ENCODE measurements at places on chromosomes 3 and 15.

- DNase-seq = no peak
Measured at GRCh38 chr15:64763874-64764273, 11.5 kb downstream of the RBPMS2 start.

GRCh38 chr3:100697723-100698285 is 11.5 kb upstream of the TFG start:
- DNase-seq = no peak

- no peak for DNase-seq
Measured at GRCh38 chr15:99149366-99149765, 44.5 kb downstream of the SYNM start.

- no peak for DNase-seq
Measured at GRCh38 chr3:138172625-138173024, 2.1 kb downstream of the DBR1 start.

DNA sequence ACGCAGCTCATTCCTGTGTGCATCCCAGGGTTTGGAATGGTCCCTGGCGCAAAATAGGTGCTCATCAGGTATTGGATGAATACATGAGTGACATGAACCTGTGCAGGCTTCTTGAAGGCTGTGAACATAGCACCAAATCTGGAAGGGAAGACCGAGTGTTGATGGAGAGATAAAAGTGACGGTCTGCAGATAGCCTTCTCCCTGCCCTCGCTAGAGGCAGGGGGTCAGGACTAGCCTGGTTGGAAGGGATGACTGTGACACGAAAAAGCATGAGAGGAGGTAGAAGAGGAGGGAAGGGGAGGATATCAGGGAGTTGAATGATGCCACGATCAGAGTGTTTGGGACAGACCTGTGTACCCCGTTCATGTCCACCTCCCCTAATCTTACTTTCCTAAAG is 267.1 kb downstream of the XXYLT1 start:
- DNase-seq = no peak

GRCh38 chr15:50146632-50147031 is 27.6 kb upstream of the ATP8B4 start:
- DNase-seq = no peak

- no peak for DNase-seq
Measured at GRCh38 chr15:49688135-49688790, 67.4 kb downstream of the DTWD1 start.

DNA sequence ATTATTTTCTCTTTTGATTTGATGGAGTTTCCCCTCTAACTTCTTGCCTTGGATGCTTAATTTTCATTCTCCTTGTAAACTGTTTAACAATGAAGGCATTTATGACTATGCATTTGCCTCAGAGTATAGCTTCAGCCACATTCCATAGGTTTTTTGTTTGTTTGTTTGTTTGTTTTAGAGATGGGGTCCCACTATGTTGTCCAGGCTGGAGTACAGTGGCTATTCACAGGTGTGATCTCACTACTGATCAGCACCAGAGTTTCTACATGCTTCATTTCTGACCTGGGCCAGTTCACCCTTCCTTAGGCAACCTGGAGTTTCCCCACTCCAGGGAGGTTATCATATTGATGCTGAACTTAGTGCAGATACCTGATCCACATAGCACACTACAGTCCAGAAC is 4.1 kb downstream of the SECISBP2L start:
- no peak for DNase-seq

GRCh38 chr3:184160456-184160855 is 5.3 kb downstream of the DVL3 start:
- no peak for DNase-seq

- peak; percentile 55 for DNase-seq
Measured at GRCh38 chr3:9251055-9251786, 1.8 kb upstream of the SRGAP3 start.

DNA sequence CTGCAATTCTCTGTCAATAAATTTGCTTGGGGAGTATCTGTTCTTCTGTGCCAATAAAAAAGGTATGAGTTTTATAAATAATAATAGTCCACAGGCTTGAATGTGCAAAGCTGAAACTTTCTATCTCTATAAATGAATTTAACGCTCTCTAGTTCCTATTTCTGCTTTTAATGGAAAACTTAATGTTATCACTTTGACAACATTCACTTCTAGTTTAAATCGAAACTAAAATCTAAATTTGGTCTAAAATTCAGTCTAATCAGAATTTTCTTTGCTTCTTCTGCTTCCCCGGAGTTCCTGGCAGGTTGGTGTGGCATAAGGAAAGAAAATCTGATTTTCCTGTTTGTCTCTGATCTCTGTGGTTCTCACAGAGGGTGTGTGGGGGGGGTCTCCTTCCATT is 450.1 kb upstream of the TBL1XR1 start:
- no peak for DNase-seq

DNA sequence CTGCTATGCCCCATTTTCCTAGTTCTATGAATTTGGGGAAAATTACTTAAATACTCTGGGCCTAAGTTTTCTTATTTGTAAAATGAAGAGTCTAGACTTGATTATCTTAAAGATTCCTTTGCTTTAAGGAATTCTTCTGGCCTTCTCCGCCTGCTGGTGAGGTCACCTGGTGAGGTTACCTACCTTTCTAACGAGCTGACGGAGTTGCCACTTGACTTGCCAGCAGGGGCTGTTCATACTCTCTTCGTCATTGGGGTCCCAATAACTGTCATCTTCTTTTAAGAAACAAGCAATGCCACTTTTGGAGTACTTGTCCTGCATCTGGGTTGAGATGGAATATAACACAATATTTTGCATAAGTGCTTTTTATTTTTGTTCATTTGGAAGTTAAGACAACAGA is 8.6 kb downstream of the TNFSF10 start:
- DNase-seq = no peak

GRCh38 chr15:54990793-54991192 is 205.9 kb downstream of the RSL24D1 start:
- no peak for DNase-seq

GRCh38 chr15:78340231-78341056 is at the start of gene CRABP1:
TSS of gene CRABP1 (plus strand) at chr15:78340353. CDS start at chr15:78340429, 76 bp downstream.
- DNase-seq = no peak
